Fibroblast of villous mesenchyme (primary cell): ENCODE measurements at places on chromosomes 1 and 21. TPM values are rescaled to one million over a fixed set of nuclear protein-coding genes. Genes with fewer than 3 reads are reported as not detected.
A peak's percentile ranks its signal among the peaks of the same experiment; 100 is the strongest.

Gene PDE9A
- 3.9 and 9.5 TPM in 2 replicates for total RNA-seq

DNA sequence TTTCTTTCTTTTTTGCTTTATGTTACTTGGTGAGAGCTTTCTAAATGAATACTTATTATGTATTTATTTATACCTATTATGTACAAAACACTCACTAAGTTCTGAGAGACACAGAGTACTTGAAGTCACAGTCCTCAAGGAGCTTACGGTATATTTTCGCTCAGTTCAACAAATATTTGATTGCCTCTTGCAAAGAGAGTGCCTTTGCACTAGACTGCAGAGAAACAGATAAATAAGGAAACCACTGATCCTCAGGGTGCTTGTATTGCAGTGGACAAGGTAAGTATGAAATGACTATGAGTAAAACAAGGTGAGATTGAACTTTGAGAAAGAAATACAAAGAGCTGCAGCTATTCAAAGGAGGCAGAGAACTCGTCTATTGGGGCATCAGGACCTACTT is 123.3 kb downstream of the C1orf21 start:
- no peak for DNase-seq

- DNase-seq, result no peak
Observed at GRCh38 chr1:25738499-25738898, 61.5 kb upstream of the SELENON start.

Gene SH2D5
- 3.9 and 4.3 TPM in 2 replicates for total RNA-seq

- DNase-seq, result no peak
Observed at GRCh38 chr1:193069748-193070385, 10.5 kb downstream of the RO60 start.

DNA sequence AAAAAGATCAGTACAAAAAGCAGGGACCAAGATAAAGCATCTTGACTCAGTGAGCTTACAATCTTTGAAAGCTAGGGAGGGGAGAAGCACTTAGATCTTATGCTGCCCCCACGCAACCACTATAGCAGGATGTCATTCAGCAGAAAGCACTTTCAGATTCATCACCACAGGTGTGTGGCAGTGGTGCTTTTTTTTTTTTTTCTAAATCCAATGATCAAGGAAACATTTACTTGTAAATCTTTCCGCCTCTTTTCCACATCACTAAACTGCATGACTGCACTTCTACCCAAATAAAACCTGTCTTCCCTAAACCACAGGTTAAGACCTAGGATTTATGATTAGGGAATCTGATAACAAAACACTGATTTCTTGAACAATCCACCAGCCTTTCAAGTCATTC is 154.8 kb downstream of the SLC45A1 start:
- no peak for DNase-seq

GRCh38 chr1:3668585-3669300 is 16.4 kb downstream of the TP73 start:
- peak; percentile 28 for DNase-seq

- peak; percentile 72 for DNase-seq
Observed at GRCh38 chr1:2300851-2301606, 72.9 kb downstream of the SKI start.

DNA sequence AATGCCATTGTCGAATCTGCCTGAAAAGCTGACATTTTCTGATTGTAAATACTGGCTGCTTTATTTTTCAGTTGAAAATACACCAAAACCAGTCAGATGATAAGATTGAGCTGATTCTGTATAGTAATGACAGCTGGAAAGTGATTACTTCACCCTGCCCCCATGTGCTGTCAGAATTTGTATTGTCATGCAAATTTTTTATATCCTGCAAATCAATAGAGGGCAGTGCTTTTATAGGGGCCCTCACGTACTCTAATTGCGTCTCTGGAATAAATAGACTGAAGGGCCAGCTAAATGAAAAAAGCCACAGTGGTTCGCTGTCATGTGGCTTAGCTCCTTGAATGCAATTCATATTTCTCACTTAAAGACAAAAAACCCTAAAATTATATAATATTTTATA is 208.6 kb downstream of the LHX8 start:
- no peak for DNase-seq

GRCh38 chr21:45858180-45858579 is 123.4 kb upstream of the COL6A1 start:
- no peak for DNase-seq
